Occipital lobe (tissue), 3 donors: ENCODE measurements at places on chromosomes 11 and 22. TPM values are rescaled to one million over a fixed set of nuclear protein-coding genes. Genes with fewer than 3 reads are reported as not detected.

GRCh38 chr11:19679952-19680828 is 32.4 kb upstream of the NAV2 start:
- peak; percentile 67 for DNase-seq

DNA sequence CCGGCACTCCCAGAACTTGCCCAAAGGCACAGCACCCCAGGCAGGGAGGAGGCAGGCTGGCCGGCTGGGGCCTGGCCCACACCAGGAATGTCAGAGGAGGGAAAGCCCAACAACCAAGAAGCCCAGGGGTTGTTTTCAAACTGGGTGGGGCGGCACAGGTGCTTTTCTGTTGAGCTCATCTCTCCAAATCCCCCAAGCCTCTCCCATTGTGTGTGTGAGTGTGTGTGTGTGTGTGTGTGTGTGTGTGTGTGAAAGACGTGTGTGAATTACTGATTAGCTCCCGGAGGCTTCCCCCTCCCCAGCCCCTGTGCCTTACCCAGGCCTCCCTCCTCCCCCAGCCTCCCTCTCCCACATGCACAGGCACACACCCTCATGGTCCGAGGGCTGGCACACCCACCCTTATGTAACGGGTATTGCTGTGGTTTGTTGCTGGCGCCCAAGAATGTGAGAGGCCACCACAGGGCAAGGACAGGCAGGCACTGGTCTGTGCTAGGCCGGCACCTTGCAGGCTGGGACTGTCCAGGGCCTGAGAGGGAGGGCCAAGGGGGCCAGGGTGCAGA is 15.9 kb downstream of the TRIM29 start:
- no peak for DNase-seq

DNA sequence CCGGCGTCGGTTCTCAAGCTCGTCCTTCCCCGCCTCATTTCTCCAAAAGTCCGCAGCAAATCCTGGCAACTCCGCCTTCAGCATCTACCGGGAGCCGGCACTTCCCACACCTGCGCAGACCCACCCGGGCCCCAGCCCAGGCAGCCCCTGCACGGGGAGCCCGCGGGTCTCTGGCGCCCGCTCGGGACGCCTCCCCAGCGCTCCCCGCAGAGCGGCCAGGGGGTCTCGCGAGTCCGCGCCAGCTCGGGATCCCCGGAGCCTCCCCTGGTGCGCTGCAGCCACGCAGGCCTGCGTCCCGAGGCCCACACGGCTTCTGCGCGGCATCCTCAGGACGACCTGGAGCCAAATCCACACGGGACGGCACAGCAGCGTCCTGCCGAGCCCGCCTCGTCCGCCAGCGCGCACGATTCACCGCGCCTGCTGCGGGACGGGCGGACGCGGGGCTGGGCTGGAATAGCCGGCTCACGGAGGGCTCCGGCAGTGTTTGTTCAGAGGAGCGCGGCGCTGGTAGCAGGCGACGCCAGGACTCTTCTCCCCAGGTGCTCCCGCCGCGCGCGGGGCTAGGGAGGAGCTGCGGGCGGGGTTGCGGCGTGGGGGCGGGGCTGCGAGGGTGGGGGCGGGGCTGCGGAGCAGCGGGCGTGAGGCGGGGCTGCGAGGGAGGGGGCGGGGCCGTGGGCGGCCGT is 816 bp upstream of the PHRF1 start:
- DNase-seq, result no peak

C11orf71 gene
- total RNA-seq, result 14.7 TPM

CEP126 gene
- total RNA-seq, result 9.4 TPM

GRCh38 chr11:67262731-67263675 is 3.3 kb upstream of the GRK2 start:
- DNase-seq, result peak; percentile 53

GRCh38 chr22:29639096-29639495 is 35.7 kb downstream of the NF2 start:
- no peak for DNase-seq

DNA sequence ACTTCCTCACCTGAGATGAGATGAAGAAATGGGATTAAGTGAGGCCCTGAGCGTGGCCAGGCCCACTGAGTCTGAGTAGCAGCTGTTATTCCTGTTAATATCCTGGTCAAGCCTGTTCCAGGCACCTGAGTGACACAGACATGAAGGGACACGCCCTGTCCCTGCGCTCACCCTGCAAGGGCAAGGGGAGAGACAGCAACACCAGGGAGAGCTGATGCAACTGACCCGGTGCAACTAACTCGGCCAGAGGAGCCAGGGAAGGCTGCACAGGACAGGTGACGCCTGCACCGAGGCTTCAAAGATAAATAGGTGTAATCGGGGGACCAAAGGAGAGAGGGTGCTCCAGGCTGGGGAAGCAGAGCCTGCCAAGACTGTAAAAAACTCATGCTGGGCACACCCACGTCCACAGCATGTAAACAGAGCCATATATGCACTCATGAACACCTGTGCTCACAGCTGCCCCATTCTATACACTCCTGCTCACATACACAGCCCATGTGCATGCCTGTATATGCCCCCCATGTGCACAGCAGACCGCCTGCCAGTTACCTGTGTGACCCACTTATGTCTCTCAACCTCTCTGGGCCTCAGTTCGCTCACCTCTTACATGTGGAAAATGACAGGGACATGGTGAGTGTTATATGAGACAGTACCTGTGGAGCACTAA is 22.8 kb upstream of the GCAT start:
- DNase-seq, result no peak

DNA sequence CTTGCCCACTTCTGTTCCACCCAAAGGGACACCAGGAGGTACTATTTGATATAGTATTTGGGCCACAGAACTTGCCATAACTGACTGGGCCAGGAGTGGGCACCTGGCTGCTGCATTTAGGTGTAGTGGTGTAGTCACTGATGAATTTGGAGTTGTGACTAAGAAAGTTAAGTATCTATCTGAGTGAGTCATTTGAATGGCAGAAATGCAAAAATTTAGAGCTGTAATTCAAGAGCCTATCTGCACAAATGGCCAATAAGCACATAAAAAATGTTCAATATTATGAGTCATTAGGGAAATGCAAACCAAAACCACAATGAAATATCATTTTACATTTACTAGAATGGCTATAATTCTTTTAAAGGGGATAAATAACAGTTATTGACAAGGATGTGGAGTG is 14.7 kb downstream of the GLYATL2 start:
- DNase-seq, result no peak

DNA sequence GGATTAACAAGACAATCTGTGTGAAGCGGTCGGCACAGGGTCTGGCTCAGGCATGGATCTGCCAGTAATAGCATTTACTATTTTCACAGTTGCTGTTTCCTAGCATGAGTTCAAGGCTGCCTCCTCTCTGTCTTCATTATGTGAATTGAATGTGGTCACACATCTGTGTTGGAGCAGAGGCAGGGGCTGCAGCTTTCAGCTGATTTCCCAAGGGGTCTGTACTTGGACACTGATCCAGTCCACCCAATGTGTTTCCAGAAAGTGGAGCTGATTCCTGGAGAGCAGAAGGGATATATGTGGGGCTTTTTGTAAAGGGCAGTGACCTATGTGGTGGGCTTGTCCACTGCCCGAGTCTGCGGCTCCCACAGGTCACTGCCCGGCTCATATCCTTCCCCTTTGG is 3.5 kb upstream of the CELSR1 start:
- no peak for DNase-seq

DNA sequence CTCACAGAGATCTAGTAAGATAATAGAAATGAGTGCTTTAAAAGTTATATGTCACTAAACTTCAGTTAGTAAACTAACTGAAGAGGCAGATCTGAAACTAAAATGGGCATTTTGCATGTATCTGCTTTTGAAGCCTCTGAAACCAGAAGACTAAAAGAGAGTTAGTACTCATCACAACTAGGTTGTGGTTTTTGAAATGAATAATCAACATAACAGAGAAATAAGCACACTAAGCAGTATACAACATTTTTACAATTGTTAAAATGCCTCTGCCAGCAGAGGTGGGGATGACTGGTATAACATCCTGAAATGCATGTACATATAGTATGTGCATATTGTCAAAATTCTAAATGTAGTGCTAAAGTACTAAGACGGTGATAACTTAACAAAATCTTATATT is 564.5 kb downstream of the DLG2 start:
- no peak for DNase-seq

DNA sequence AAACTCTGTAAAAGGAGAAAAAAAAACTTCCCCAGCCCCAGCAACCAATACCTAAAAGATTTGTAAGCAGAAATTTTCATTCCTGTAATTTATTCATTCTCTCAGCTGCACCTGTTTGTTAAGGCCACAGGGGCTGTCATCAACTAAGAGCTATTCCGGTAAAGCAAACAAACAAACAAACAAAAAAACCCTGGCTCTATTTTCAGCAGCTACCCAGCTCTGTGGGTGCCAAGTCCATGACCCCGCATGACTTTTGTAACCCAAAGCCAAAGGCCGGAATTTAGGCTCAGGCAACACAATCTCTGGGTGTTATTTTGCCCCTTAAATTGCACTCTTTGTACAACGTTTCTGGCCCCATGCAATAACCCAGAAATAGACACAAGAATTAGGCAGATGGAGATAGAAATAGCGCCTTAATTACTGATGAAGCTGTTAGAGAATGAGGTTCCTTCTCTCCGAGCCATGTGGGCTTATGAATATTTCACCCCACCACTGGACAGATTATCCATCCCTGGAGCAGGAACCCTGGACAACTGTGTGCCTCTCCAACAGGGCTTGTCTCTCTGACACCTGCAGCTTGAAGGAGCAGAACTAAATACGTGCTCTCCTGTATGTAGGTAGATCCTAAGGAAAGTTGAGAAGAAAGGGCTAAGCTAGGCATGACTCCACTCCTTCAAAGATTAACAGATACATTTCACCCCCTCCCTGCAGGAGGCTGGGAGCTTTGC is 29.4 kb downstream of the APOL6 start:
- no peak for DNase-seq

DNA sequence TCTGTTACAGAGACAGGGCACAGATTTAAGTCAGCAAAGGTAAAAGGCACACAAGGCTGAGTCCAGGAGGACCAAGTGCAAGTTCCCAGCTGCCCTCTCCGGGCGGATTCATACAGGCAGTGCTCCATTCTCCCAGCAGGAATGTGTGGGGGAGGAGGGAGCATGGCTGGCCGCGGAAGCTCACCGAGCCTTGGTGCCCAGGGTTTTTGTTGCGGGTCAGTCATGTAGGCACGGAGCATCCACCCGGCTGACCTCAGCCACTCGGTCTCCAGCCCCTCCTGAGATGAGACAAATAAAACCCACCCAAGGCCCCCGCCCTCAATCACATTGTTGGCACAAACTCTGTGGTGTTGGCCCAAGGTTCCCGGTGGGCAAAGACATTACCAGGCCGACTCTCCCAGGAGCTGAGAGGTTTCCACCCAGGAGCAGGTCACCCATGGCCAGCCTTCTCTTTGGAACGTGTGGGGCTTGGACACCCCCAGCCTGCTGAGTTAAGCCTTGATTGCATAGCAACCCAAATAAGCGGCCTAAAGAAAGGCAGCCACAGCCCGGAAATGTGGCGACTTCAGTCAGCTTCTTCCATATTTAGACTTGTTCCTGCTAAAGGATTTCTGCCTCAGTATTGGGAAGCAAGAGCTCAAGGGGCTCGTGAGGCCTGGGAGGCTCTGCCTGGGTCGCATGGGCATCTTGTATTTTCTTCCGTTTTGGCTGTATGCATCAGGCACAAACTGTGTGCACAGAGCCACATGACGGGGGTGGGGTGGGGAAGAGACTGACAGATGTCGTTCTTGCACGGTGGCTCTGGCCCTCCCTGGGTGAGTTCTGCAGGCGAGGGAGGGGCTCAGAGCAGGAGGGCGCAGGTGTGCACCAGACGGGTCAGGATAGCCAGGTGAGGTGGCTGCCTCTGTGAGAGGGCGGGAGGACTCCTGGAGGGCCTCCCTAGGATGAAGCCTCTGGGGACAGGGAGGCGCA is 63.0 kb downstream of the ARHGAP8 start:
- DNase-seq, result no peak

DNA sequence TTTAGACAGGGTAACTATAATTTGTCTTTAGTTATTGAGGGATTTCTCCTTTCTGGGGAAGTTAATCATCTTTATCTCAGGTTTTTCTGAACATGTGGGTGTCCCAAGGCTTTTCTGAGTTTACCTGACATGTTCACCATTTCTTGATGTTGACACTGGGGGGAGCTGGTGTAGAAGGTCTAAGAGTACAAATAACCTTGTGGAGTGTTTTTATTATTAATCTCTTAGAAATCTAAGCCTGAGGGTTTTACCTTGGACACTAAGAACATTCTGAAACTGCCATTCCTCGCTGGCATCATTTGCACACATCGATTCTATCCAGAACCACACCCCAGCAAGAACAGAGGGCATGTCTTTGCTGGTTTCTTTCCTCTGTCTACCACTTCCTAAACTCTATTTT is 15.6 kb upstream of the C11orf91 start:
- no peak for DNase-seq

SYT9 gene
- 4.7 TPM for total RNA-seq

DNA sequence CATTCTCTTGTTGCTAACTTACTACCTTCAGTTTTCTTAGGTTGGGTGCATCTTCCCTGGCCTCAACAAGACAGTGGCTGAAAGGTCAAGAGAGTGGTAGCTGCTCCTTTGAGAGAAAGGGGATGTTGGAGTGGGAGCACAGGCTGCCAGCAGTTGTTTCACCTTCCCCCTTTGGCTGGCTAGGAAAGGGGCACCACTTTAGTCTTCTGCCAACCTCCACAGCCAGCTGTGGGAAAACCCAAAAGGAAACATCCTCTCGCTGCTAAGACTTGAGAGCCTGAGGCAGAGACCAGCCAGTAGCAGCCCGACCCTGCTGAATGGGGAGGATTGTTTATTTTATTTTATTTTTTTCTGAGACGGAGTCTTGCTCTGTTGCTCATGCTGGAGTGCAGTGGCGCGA is 34.4 kb downstream of the MARK2 start:
- no peak for DNase-seq

DNA sequence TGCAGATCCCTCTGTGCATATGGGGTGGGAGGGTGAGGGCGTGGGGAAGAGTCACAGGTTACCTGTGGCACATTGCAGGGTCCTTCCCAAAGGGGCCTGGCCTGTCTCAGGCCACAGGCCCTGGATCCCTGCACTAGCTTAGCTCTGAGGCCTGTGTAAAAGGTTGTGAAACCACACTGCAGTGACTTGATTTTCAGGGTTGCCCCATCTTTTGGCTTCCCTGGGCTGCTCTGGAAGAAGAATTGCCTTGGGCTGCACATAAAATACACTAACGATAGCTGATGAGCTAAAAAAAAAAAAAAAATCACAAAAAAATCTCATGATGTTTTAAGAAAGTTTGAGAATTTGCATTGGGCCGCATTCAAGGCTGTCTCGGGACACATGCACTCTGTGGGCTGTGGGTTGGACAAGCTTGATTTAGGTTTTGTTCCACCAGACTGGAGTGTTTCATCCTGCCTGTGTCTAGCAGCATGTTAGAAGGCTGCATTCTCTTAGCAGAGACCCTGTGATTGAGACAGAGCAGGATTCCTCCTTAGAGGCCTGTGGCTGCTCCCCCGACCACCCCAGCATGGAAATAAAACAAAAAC is 35.9 kb upstream of the TREH start:
- no peak for DNase-seq

GRCh38 chr11:75059299-75059698 is 37.4 kb downstream of the OR2AT4 start:
- no peak for DNase-seq

- DNase-seq, result no peak
These were observed 28.9 kb downstream of the SIK2 start for GRCh38 chr11:111631024-111631665.
